ENCODE measurements at places on chromosomes 11 and 22.

DNA sequence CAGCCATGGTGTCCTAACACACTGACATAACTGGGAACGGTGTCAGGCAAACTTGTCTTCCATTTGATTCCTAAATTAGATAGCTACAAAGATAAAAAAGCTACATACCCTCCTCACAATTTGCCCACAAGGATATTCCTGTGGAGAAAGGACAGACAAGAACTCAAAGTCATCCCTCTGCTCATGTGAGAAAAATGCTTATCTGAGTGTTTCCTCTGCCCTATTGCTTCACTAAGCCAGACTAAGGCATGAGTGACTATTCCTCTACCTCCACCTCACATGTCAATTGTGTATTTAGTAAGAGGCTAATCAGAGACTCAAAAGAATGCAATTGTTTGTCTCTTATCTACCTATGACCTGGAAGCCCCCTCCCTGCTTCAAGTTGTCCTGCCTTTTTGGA is 247.7 kb downstream of the DDX10 start:
- no peak for DNase-seq

- no peak for DNase-seq
Observed at GRCh38 chr22:22689621-22690345, 45.4 kb downstream of the GGTLC2 start.

GRCh38 chr11:127986073-127986472 is 601.3 kb downstream of the ETS1 start:
- no peak for DNase-seq

DNA sequence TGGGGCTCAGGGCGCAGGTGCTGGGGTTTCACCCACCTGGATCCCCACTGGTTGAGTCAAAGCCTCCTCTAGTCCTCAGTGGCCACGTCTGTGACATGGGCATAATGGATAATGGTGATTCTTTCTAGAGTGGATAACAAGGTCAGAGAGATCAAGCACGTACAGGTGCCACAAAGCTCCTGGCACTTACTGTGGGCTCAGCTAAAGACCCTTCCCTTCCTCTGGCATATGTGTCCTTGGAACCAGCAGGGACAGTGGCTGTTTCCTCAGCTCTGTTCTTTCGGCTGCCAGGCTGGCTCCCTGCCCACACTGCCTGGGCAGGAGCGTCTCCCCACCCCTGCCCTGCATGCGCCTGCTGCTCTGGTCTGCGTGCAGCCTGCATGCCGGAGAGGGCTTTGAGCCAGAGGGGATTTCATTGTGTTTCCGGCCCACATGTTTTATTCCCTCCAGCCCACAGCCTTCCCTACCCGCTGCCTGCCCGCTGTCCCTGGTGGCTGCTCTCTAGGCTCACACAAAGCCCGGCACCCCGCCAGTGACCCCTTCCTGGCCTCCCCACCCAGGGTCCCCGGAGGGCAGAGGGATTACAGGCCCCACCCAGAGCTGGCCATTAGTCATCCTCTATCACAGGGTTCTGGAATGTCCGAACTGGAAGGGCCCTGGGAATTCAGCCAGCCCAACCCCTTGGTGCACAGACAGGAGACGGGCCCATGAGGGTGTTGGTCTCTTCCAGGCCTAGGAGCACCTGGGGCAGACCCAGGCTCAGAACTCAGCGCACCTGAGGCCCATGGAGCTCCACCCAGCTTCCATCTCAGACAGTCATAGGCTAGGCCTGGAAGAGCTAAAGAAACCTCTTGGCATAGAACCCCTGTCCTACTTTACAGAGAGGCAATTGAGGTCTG is 55.3 kb upstream of the GCAT start:
- no peak for DNase-seq

DNA sequence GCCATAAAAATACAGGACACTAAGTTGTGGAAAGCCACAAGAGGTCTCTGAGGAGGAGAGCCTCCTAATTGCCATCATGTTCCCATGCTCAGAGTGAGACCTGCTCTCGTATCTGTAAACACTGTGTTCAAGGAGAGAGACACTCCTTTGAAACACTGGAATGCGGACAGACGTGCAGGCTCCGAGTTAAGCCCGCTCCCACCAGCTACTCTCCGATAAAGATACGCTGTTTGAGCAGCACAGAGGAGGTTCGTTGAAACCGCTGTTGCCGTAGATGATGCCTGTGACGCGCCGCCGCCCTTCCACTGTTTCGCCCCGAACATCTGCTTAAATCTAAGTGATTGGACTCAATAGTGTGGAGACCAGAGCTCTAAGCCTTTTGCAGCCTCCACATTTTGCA is 25.1 kb downstream of the NUP50 start:
- no peak for DNase-seq

All from CD4-positive, alpha-beta T cell treated with Interleukin-6 at 100 ng/mL for 8 hours (primary cell).